Hepatocyte (in vitro differentiated cells): ENCODE measurements at places on chromosomes 1 and 21. TPM values are rescaled to one million over a fixed set of nuclear protein-coding genes. Genes with fewer than 3 reads are reported as not detected.

The CD53 gene
- 0.79 and 2.1 TPM in 2 replicates for polyA plus RNA-seq

The TEDDM1 gene
- not detected in 2 replicates for polyA plus RNA-seq

The CEP170 gene
- 22.9 and 25.9 TPM in 2 replicates for polyA plus RNA-seq

The CHI3L2 gene
- 0.24 and 3.9 TPM in 2 replicates for polyA plus RNA-seq

The SYF2 gene
- polyA plus RNA-seq = 34.2 and 49.2 TPM in 2 replicates

The SERPINC1 gene
- polyA plus RNA-seq = 53.5 and 85.4 TPM in 2 replicates

The EBNA1BP2 gene
- polyA plus RNA-seq = 73.7 and 92.1 TPM in 2 replicates

The HPCAL4 gene
- polyA plus RNA-seq = 12.6 and 13.8 TPM in 2 replicates

DNA sequence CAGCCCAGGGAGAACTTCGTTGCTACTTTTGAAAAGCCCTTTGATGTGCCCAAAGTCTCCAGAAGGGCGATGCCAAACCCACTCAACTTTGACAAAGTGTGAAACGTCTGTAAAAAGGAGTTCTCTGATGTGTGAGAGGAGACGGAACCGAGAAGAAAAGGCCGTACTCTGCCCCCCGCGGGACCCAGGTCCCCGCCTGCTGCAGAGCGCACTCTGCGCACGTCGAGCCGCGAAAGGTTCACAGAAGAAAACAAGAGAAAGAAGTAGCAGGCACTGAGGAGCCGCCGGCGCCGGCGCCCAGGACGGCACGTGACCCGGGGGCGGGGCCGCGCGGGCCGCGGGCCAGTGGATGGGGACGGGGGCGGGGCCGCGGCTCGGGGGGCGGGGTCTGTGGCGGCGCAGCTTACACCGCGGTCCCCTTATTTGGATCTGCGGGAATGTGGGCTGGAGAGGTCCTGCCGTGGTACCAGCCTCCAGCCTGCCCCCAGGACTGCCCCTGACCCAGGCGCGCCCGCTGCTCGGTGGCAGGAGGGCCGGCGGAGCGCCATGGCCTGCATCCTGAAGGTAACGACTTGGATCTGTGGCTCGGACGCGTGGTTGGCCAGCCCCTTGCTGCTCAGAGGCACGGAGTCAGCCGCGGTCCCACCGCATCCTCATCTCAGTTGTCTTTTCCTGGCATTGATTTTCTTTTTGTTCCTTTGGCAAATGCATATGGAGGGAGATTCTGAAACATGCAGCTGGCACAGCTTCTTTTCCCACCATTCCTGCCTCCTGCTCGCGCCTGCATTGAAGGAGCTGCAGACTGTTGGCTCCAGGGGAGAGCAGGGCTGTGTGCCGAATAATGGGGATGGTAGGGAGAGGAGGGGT is at the start of gene ST6GALNAC3:
TSS of gene ST6GALNAC3 (plus strand) at position 426 of the 867 bp plus-strand sequence.
- H3K4me3 ChIP-seq = peak within 1 kb of the TSS; percentile 98
- peak; percentile 91 for DNase-seq
- H3K27me3 ChIP-seq = no peaks in the 10 kb centered on the region
- H3K27ac ChIP-seq = peak within 1 kb of the TSS; percentile 77
- peaks cover 12% of the 10 kb centered on the region for H3K4me1 ChIP-seq

- no peaks in the 10 kb centered on the region for H3K4me1 ChIP-seq
- no peaks in the 10 kb centered on the region for H3K36me3 ChIP-seq
- DNase-seq = no peak
- no peak overlapping the region for H3K4me3 ChIP-seq
- no peaks in the 10 kb centered on the region for H3K27me3 ChIP-seq
- no peak overlapping the region for H3K27ac ChIP-seq
Observed at GRCh38 chr1:165610866-165611265, 20.2 kb upstream of the MGST3 start.

- H3K27ac ChIP-seq = peak overlapping the region; percentile 53
- H3K4me3 ChIP-seq = no peak overlapping the region
- no peak for DNase-seq
- H3K27me3 ChIP-seq = no peaks in the 10 kb centered on the region
- no peaks in the 10 kb centered on the region for H3K4me1 ChIP-seq
Observed at GRCh38 chr21:21996891-21997290, 998.7 kb downstream of the NCAM2 start.

DNA sequence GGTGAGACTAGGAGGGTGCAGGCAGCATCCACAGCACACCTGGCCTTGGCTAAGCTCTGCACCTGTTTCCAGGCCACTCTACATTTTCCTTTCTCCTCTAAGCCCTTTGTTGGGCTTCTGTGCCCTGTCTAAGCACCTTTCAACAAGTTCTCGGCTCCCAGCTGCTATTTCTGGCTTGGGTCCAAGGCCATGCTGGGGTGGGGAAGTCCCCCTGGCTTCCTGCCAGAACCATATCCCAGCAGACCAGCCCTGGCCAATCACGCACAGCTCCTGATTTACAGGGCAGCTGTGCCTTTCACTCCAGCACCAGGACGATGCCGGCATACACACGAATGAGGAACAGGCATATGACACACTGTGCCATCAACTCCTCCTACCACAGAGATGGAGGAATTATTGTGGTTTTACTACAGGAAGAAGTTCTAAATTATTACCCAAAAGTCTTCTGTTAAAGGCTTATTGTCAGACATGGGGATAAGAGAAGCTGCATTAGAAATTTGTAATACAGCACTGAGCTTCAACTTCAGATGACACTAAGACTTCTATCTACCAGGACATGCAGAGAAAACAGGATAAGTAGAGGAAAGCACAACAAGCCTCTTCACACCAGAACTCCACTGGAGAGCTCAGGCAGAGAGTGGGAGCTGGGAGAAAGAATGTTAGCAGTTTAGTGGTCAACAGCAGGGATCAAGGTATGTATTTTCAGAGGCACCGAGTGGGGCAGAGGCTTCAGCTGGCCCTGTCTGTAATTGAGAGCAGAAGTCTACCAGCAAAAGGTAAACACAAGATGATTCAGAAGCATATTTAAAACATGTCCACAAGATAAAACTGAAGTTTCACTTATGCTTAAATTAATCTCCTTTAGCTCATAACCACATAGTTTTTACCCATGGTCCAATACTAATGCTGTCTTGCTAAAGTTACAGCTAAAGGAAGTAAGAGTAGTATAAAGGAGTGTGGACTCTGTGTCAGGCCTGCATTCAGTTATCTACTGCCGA is 37.4 kb downstream of the TRIT1 start:
- H3K36me3 ChIP-seq = peaks cover 5% of the 10 kb centered on the region
- peak; percentile 92 for DNase-seq
- H3K27me3 ChIP-seq = no peaks in the 10 kb centered on the region
- peak overlapping the region; percentile 82 for H3K27ac ChIP-seq
- no peak overlapping the region for H3K4me3 ChIP-seq
- H3K4me1 ChIP-seq = peaks cover 21% of the 10 kb centered on the region

DNA sequence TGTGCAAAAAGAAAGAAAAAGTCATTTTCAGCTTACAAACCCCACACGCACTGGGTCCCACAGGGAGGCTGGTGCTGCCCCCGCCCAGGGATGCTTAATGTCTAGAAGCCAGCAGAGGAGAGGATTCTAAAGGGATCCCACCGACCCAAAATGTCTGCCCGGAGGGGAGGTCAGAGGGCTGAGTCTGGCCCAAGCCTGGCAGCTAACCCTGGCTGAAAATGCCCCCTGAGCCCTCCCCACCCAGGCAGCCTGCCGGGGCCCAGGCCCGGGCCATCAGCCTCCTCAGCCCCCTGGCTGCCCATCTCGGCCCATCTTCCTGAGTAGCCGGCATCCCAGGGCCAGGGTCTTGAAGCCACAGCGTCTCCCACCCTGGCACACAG is 33.5 kb downstream of the ACOT7 start:
- no peak overlapping the region for H3K4me3 ChIP-seq
- no peak for DNase-seq
- peaks cover 41% of the 10 kb centered on the region for H3K4me1 ChIP-seq
- H3K27me3 ChIP-seq = no peaks in the 10 kb centered on the region
- no peaks in the 10 kb centered on the region for H3K36me3 ChIP-seq

GRCh38 chr1:210731193-210731592 is 402.5 kb downstream of the HHAT start:
- H3K4me1 ChIP-seq = no peaks in the 10 kb centered on the region
- DNase-seq = no peak
- H3K4me3 ChIP-seq = no peak overlapping the region
- no peaks in the 10 kb centered on the region for H3K36me3 ChIP-seq
- no peak overlapping the region for H3K27ac ChIP-seq

DNA sequence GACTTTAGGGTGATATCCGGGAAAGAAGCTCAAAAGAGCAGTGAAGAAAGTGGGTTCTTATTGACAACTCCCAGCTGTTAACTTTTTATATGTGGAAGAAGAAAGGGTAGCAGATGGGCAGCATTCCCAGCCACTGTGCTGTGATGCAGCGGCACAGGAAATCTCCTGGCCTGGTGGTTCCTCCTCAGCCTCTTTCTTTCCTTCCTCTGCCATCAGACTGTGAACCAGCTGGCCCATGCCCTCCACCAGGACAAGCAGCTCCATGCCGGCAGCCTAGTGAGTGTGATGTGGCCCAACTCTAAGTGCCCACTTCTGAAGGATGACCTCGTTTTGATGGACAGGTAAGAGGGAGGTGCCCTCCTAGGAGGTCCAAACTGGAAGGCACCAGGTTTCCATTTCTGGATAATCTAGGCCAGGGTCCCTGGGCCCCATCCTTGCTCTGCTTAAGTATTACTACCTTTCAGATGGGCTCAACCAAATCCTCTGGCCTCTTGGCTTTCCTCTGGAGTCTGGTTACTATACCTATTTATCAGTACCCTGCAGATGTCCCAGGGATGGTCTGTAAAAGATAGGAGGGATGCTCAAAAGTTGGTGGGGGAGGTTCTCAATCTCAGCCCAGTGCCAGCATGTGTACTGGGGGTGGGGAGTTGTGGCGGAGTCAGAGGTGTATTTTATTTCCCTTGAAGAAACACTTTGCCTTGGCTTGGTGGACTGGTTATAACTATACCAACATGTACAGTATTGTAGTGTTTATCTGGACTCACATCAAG is 17.0 kb downstream of the MFN2 start:
- no peaks in the 10 kb centered on the region for H3K27me3 ChIP-seq
- no peak overlapping the region for H3K4me3 ChIP-seq
- H3K27ac ChIP-seq = no peak overlapping the region
- H3K36me3 ChIP-seq = no peaks in the 10 kb centered on the region
- no peaks in the 10 kb centered on the region for H3K4me1 ChIP-seq
- DNase-seq = no peak

DNA sequence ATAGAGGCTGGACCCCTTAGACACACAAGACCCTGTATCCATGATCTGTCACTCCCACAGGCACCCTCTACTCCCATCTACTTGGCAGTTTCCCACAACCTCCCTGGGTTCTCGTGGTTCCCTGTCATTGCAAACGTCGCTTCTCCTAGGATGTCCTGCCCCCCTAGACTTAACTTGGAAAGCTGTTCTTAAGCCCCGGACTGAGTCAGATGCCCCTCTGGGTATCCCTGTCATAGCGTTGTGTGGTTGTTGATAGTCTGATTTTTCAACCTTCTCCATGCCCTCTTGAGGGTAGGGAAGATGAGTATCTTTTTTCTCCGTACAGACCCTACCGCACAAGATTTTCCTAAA is 11.8 kb downstream of the RCC1 start:
- H3K36me3 ChIP-seq = no peaks in the 10 kb centered on the region
- no peak overlapping the region for H3K4me3 ChIP-seq
- no peaks in the 10 kb centered on the region for H3K27me3 ChIP-seq
- no peak for DNase-seq
- peak overlapping the region; percentile 90 for H3K27ac ChIP-seq

- no peak for DNase-seq
- H3K27ac ChIP-seq = peak overlapping the region; percentile 61
- H3K4me1 ChIP-seq = peaks cover 21% of the 10 kb centered on the region
- H3K36me3 ChIP-seq = no peaks in the 10 kb centered on the region
Observed at GRCh38 chr1:26285366-26286063, 5.6 kb downstream of the SH3BGRL3 start.

DNA sequence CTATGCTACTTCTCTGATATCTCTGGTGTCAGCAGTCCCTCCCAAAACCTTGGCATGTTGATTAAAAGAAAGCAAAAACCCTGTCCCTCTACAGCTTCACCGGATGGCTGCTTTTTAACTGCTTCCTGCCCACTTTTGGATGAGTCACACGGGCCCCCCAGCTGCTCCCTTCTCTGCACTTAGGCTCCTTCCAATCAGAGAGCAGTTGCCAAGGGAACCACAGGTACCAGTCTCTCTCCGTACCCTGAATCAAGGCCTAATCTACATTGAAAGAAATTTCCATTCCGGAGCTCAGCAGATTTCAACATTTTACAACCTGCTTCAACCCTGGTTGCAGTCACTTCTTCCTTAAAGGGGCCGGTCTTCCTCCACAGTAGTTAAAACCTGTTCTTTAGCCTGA is 70.6 kb upstream of the GJB5 start:
- no peaks in the 10 kb centered on the region for H3K27me3 ChIP-seq
- peak; percentile 67 for DNase-seq
- no peak overlapping the region for H3K4me3 ChIP-seq
- no peaks in the 10 kb centered on the region for H3K36me3 ChIP-seq
- H3K4me1 ChIP-seq = peaks cover 26% of the 10 kb centered on the region

GRCh38 chr1:22018583-22019559 is 17.4 kb downstream of the CELA3A start:
- no peaks in the 10 kb centered on the region for H3K27me3 ChIP-seq
- H3K27ac ChIP-seq = no peak overlapping the region
- no peaks in the 10 kb centered on the region for H3K4me1 ChIP-seq
- DNase-seq = no peak
- H3K4me3 ChIP-seq = no peak overlapping the region
- no peaks in the 10 kb centered on the region for H3K36me3 ChIP-seq

- no peaks in the 10 kb centered on the region for H3K27me3 ChIP-seq
- no peaks in the 10 kb centered on the region for H3K4me1 ChIP-seq
- H3K27ac ChIP-seq = no peak overlapping the region
- no peak for DNase-seq
- no peak overlapping the region for H3K4me3 ChIP-seq
- no peaks in the 10 kb centered on the region for H3K36me3 ChIP-seq
Observed at GRCh38 chr1:242243472-242243871, 244.6 kb upstream of the MAP1LC3C start.

DNA sequence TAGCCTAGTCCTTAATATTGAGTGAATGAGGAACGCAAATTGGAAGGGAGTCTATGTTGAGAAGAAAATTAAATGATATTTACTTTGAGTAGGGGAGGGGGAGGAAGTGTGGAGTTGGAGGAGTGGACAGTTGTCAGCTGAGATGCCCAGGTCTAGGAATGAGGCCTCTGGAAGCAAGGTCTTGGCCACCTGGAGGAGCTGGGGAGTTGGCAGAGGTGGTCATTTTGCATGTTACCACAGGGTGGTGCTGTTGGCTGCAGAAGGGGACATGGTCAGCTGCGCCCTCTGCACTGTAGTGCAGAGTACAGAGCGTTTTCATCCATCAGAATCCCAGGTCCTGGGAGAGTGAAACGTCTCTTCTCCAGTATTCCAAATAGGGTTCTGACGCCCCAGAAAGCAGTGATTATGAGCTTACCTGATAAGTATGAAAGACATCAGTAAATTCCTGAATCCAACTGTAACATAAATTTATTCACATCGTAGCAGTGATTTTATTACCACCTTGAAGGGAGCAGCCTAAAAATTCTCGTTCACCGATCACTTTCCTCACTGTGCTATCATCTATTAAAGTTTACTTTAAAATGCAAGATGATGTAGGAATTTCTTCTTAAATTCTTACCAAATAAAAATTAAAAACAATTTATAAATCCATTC is 13.8 kb downstream of the PARK7 start:
- H3K4me3 ChIP-seq = no peak overlapping the region
- no peaks in the 10 kb centered on the region for H3K27me3 ChIP-seq
- no peak overlapping the region for H3K27ac ChIP-seq

DNA sequence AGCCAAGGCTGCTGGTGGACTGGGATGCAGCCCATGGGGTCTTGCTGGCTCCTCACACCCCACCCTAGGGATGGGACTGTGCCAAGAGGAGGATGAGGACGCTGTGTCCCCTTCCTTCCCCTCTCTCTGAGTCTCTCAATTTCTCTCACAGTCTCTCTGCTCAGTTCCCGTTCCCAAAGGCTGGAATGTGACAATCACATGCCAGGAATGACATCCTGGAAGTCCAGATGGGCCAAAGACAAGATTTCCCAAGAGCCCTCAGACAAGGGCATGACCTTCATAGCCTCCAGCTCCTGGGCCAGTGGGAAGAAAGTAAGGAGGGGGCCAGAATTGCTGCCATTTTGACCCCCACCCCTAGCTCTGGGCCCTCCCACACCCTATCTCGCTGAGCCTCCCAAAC is 7.6 kb upstream of the CDCP2 start:
- no peaks in the 10 kb centered on the region for H3K27me3 ChIP-seq
- no peak overlapping the region for H3K27ac ChIP-seq
- H3K4me3 ChIP-seq = no peak overlapping the region
